ENCODE measurements at places on chromosomes 2 and 18.

GRCh38 chr2:11466307-11467128, 557 bp upstream of the E2F6 start:
- no peak for DNase-seq

- no peak for DNase-seq
Measured at GRCh38 chr18:48926420-48926857, 24.3 kb downstream of the SMAD7 start.

GRCh38 chr18:45163871-45164270, 451.4 kb upstream of the SLC14A2 start:
- DNase-seq = no peak

- DNase-seq = peak; percentile 90
Measured at GRCh38 chr2:26970244-26970927, at the start of gene MAPRE3. Gene MAPRE3 (plus strand): TSS chr2:26970637. CDS start chr2:27022219, 51,582 bp downstream.

DNA sequence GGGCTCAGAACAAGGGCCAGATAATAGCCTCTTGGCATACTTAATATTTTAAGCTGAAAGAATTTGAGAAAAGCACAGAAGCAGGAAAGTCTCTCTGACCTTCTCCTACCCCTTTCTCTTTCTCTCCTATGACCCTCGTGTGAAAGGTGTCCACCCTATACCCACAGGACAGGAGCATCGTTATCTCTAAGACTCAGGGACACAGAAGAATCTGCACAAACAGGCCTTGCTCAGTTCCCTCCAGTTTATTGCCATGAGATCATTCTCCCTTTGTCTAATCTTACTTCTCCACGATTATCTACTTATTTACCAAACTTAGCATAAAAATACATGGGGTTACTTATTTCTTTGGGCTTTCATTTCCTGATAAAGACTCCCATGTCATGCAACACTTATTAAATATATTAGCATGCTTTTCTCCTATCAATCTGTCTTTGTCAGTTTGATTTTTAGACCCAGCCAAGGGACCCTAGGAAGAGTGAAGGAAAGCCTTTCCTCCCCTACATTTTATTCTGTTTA, 370.7 kb downstream of the DLGAP1 start:
- no peak for DNase-seq

DNA sequence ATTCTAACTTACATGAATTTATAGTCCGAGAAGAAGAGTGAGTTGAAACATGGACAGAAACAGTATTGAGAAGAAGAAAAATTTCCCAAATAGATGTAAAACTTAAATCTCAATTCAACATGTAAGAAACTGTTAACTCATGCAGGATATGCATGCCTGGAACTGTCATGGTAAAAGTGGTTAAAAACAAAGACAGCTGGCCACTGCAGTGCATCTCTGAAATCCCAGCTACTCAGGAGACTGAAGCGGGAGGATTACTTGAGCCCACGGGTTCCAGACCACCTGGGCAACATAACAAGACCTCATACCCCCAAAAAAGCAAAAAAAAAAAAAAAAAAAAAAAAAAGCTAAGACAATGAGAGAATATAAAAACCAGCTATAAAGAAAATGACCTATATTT, 93.0 kb upstream of the TTC27 start:
- no peak for DNase-seq

DNA sequence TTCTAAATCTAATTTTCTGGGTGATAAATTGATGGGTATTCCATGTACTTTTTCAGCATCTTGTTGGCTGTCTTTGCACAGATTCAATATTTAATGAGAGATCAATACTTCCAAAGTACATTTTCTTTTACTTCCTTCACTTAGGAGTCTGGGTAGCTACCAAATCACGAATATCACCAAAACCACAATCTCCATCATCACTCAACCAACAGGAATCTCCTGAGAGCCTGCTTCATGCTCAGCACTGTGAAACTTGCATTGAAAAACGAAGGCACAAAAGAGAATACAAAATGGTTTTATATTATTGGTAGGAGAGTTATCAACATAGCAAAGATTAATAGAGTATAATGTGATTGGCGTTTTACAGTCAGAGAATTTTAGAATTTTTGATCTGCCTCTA, 261.5 kb upstream of the DSEL start:
- no peak for DNase-seq

GRCh38 chr2:9110346-9110884, 96.2 kb upstream of the ASAP2 start:
- no peak for DNase-seq

All from anterior cingulate cortex (tissue), 58 donors.